ENCODE measurements at places on chromosomes 1 and 21.
A peak's percentile ranks its signal among the peaks of the same experiment; 100 is the strongest.

DNA sequence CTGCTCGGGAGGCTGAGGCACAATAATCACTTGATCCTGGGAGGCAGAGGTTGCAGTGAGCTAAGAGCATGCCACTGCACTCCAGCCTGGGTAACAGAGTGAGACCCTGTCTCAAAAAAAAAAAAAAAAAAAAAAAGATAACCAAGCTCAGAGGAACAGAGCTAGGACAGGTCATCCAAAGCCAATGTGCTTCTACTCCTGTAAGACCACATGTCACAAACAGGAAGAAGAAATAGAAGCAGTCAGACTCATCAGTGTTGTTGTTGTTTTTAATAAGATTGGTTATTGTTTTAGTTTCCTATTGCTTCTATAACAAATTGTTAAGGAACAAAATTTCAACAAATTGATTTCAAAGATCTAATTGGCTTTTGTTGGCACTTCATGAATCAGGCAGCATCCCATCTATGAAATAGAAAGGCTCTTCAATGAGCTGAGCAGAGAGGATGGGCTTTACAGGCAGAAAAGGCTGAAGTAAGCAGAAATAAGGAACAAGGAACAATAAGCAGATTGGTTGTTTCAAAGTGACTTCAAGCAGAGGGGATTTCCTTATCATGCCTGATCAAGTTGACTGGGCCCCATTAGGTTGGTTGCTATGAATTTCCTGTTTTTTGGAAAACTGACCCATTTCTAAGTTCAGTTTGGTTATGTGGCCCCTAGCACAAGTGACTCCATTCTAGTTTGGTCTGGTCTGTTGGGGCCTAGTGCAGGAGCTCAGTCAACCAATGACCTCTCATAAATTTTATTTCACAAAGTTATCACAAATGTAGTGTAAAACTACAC, 6.0 kb upstream of the AKNAD1 start:
- no peak for DNase-seq

DNA sequence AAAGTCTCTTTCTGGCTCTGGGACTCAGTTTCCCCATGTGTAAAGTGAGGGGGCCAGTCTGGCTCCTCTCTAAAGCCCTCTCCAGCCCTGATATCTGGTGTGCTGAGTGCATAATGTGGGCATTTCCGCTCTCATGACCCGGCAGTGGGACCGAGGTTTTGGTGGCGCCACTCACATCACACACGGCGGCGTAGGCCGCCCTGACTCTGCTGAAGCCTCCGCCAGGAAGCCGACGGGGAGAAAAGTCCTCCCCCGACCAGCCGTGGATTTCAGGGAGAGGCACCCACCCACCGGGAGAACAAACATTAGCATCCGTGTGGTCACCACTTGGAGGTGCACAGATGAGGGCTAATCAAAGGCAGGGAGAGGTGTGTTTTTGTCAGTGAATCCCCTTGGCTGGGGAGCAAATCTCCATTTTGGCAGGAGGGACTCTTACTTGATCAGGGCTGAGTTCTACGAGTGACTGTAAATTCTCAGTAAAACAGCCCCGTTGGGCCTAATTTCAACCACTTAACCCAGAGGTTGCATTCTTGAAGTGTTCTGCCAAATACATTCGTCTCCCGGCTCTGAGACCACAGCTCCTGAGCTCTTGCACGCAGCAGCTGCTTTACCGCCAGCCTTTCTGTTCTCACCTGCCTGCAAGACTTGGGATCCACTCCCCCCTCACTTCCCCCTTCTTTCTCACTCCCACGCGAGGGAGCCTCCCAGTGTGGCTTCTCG, 118.2 kb downstream of the FOXD2 start:
- DNase-seq = no peak

- DNase-seq = no peak
These were observed 9.3 kb downstream of the MYBPH start for GRCh38 chr1:203166192-203166940.

DNA sequence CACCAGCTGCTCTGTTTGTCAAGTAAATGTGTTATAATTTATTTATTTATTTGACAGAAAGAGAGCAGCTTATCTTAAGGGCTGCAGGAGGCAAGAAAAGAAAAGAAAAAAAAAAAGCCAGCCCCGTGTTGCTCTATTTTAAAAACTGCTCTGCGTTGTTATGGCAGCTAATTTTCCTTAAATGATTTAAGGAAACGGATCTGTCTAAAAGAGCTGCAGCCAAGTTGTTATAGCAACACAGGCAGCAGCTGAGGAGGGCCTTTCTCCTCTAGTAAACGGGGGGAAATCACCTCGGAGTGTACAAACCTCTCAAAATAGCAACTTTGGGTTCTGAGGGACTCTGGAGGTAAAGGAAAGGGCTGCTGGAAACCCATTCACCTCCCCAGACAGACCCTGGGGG, 149.2 kb downstream of the BEND5 start:
- no peak for DNase-seq

DNA sequence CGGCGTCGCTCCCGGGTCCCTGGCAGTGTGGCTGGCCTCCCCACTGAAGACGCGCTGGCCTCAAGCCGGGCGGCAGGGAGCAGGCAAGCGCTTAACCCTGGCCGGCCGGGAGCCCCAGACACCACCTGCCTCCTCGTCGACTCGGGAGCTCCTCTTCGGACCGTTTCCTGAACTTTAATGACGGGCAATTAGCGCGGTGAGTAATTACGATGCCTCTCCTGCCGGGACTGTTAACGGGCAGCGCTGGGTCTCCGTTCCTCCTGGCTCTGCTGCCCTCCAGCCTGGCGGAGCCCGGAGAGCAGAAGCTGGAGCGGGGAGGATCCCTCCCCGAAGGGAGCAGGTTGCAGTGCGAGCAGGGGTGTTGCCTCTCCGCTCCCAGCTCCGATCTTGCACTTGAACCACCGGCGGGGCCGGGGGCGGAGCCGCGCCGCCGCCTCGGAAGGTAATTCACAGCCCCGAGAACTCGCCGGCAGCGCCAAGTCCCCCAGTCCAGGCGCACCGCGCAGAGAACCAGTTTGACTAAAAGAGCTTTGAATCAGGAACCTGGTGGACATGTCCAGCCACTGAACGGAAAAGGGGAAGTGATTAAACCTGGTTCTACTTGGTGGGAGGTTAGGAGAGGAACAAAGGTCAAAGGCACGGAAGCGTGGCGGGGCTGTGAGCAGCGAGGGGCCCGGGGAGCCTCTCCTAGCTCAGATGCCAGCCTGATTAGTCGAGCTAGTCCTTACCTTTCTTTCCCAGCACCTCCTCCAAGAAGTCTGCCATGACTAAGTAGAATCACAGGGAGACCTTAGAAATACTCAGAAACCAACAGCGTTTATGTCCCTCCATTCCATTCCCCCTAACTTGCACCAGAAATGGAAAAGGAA, 18.3 kb upstream of the PLEKHA6 start:
- peak; percentile 51 for DNase-seq

- no peak for DNase-seq
These were observed 216.4 kb downstream of the SLC44A5 start for GRCh38 chr1:75394386-75395139.

DNA sequence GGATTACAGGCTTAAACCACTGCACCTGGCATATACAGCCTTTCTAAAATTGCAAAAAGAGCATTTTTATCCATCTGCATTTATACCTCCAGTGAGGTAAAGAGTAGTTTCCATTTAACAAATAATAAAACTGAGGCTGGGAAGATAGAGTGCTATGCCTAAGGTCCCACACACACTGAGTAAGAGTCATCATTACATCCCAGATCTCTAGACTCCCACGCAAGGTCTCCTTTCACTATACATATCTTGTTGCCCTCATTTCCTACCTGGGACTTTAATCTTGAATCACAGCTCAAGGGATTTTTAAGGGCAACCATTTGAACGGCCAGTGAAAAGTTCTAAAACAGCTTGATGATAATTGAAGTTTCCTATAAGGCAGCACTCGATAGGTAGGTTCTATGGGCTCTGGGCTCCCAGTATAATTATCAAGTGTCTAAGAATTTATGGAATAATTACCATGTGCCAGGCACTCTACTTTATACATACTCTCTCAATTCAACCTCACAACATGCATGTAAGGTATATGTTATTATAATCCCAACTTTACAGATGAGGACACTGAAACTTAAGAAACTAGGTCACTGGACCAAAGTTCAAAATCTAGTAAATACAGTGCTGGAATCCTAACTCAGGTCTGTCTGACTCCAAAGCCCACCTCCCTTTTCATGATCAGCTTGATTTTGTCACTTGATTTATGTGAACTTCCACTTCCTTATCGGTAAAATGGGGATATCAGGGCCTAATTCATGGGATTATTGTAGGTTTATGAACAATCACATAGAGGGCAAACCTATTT, 23.3 kb upstream of the EPS15 start:
- no peak for DNase-seq

- no peak for DNase-seq
These were observed 721 bp downstream of the LRRIQ3 start for GRCh38 chr1:74197255-74197654.

DNA sequence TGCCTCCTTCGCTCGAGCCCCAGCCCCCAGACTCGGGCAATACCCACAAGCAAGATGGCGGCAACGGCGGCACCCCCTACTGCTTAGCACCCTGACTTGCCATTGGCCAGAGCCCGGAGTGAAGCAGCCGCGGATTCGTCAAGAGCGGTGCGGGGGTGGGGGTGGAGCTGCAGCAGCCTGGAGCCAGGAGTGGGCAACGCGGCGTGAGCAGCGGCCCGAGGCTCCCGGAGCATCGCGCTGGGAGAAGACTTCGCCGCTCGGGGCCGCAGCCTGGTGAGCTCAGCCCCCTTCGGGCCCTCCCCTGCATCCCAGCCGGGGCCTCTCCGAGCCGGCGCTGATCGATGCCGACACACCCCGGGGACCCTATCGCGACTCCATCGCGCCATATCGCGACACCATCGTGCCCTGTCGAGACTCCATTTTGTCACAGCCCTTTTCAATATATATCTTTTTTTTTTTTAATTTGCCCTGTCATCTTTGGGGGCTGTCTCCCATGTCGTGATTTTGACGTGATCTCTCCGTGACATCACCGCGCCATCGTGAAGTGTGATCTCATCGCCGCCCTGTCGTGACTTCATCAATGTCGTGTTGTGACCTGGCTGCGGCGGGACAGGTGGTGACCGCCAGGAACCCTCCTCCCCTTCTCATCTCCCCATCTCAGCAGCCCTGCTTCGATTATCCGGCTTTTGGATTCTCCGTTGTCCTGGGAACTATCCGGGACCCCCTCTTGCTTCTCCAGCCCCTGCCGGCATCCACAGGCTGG, at the start of gene NCDN:
Gene NCDN (plus strand): TSS at position 189 of the 763 bp plus-strand sequence. CDS start 392 bp downstream, at position 581.
- DNase-seq = peak; percentile 95
